ENCODE measurements at places on chromosomes 1 and 21.

DNA sequence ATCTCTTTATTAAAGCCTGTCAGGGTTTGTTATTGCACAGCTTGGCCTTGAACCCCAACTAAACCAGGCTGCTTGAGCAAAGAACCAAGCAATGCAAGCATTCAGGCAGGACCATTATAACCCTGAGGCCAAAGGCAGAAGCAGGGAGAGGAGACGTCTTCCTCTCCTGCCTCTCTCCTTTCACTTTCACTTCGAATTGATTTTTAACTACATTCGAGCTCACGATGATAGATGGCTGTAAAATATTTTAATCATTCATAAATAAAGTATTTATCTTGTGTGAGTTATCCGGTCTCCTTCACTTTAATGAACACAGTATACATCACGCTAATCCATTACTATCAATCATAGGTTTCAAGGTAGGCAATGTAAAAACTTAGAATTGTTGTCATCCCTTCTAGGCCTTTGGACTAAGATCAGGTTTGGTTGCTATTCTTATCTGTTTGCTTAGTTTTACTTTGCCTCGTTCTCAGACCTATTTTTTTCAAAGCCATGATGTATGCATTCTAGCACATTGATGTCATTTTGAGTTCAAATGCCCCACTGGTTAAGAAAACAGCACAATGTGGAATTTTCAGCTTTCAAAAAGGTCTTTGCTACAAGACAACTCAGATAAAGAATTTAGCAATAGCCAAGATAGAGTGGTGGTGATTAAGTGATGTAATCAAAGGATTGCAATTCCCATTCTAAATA is 480.2 kb upstream of the RUNX1 start:
- DNase-seq = no peak

GRCh38 chr1:222454782-222455181 is 93.1 kb downstream of the HHIPL2 start:
- DNase-seq = no peak

- DNase-seq = no peak
These were observed 605 bp upstream of the RABGGTB start for GRCh38 chr1:75785320-75785982.

- no peak for DNase-seq
These were observed 10.1 kb upstream of the SERTAD4 start for GRCh38 chr1:210222340-210223006.

DNA sequence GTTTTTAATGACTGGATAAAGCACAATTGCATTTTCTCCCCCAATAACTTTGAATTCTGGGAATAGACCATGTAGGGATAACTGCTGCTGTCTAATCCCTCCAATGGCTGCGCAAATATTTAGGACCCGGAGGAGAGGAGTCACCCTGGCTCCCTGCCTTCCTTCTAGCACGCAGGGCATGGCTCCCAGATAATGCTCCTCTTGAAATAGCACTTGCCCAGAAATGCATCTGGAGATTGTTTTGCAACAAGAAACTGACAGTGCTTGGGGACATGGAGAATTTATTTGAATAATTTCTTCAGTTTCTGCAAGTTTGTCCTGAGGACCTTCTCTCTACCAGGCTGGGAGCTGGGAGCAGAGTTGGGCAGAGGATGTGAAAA is 83.5 kb downstream of the MAN1C1 start:
- no peak for DNase-seq

- DNase-seq = no peak
These were observed 664.3 kb upstream of the B3GALT2 start for GRCh38 chr1:193850745-193851144.

GRCh38 chr1:175394739-175395138 is 202.2 kb upstream of the KIAA0040 start:
- DNase-seq = peak; percentile 93

DNA sequence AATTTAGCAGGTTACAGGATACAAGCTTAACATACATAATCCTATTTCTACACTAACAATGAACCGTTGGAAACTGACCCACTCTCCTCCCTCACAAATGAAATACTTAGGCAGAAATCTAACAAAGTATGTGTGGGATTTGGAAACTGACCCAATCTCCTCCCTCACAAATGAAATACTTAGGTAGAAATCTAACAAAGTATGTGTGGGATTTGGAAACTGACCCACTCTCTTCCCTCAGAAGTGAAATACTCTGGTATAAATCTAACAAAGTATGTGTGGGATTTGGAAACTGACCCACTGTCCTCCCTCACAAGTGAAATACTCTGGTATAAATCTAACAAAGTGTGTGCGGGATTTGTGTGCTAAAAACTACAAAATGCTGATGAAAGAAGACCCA is 60.3 kb downstream of the TRAF5 start:
- DNase-seq = no peak

- DNase-seq = no peak
These were observed 53.5 kb upstream of the BACH1 start for GRCh38 chr21:29245104-29245643.

GRCh38 chr1:70864302-70864701 is 183.3 kb downstream of the PTGER3 start:
- no peak for DNase-seq

DNA sequence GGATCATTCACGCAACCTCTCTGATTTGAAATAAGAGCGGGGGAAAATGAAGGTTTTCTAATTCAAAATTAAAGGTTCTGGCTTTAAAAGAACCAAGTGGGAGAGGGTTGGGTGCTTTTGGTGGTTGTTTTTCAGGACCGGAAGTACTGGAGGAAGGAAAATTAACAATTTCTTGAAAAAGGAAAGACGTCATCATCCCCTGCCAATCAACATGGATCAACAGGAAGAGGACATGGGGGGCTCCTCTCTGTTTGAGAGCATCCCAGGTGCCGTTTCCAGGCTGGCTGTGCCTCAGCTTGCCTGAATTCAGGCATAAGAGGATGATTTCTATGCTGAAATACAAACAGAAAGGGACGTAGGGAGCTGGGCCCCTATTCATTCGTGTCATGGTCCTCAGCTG is 21.6 kb upstream of the NID1 start:
- DNase-seq = no peak

DNA sequence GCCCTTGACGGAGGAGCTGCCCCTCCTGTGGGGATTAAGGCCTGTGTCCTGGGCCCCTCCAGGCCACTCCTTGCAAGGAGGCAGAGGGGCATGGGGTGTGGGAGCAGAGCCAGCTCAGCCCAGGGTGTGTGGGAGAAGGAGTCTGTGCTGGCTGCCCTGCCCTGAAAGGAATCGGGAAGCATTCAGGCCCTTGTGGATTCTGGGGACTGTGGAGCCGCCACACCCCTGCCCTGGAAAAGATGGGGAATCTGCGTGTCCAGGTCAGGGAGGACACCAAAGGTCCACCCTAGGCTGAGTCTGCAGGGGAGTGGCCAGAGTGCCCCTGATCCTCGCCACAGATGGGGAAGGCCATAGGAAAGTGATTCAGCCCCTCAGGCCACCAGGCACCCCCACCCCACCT is 16.5 kb upstream of the PRDM16 start:
- DNase-seq = no peak

GRCh38 chr1:80987106-80987505 is 813.6 kb upstream of the ADGRL2 start:
- no peak for DNase-seq

GRCh38 chr1:6419397-6419803 is 319 bp downstream of the HES2 start:
- DNase-seq = peak; percentile 18

DNA sequence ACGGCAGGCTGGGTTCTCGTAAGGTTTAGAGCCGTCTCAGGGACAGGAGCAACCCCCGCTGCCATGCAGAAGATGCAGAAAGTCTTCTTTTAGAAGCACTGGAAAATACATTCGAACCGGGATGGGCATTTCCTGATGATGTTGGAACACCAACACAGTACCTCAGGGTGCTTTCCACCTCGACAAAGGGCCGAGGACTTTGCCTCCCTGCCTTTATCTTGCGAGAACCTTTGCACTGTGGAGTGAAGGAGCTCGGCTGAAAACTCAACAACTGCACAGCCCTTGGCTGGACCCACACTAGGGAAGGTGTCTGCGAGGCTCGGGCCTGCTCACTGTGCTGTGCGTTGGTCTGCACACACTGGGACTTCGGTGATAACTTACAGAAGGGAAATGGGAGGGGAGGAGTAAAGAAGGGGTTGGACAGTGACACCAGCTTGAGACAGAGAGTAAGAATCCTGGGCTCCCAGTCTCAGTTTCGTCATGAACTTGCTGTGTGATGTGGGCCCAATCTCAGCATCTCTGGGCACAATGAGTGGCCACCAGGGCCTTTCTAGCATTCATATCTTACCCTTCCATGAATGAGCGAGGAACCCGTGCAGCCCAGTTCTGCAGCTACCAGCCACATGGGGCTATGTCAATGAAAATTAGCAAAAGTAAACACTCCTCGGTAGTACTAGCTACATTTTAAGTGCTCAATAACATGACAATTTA is 18.2 kb downstream of the RCAN1 start:
- DNase-seq = no peak

DNA sequence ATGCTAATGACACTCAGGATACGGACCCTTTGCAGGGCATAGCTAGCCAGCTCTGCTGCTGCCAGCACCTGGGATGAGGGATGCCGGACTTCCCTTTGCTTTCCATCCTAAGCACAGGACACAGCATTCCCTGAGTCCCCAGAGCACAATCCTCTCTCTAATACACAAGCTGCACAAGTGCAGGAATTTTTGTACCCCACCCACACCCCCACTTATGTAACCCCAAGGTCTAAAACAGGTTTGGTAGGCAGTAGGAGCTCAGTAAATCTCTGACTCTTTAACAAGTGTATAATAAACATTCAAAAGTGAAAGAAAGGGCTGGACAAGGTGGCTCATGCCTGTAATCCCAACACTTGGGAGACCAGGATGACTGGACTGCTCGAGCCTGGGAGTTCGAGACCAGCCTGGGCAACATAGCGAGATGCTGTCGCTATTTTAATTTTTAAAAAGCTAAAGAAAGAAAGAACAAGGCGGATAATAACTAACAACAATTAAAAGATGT is 42.2 kb upstream of the IGSF3 start:
- no peak for DNase-seq

- DNase-seq = peak; percentile 94
These were observed at the start of gene SOD1 for GRCh38 chr21:31659536-31660258. TSS of gene SOD1 (plus strand) at chr21:31659693. CDS start at chr21:31659770, 77 bp downstream.

- no peak for DNase-seq
These were observed 36.1 kb downstream of the FGGY start for GRCh38 chr1:59332983-59333382.

DNA sequence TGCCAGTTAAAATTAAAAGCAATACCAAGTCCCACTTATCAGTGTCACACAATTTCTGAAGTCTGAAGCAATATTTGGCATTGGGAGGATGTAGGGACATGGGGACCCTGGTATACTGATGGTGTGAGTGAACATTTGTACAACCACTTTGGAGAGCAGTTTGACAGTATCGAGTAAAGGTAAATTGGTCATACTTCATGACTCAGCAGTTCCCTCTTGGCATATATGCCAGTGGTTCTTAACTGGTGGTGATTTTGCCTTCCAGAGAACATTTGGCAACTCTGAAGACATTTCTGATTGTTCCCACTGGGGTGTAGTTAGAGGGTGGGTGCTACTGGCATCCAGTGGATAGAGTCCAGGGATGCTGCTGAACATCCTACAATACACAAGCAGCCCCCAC is 19.7 kb downstream of the FMOD start:
- no peak for DNase-seq

DNA sequence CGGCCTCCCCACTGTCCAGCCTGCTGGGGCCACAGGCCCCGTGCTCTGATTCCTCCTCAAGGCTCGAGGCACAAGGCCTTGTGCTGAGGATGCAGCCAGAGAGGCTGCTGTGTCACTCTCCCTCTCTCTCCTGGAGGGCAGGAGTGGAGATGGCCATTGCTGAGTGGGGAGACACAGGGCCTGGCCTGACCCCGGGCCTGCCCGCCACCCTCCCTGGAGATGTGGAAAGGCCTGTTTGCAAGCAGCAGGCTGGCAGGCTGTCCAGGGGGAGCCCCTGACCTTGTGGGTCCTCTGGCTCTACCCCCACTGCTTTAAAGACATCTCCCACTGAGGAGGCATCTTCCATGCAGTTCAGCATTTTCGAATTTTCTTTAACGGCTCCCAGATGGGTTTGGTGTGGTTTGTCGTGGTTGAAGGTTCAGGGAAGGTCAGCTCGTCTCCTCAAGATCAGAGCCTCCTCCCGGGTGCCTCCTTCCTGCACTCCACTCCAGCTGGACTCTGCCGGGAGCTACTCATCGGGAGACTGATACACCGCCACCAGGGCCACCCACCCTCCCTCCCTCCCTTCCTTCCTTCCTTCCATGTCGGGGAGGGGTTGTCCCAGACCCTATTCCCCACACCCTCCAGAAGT is 69.1 kb downstream of the SPSB1 start:
- DNase-seq = no peak
